ENCODE measurements at places on chromosomes 7 and 10.

DNA sequence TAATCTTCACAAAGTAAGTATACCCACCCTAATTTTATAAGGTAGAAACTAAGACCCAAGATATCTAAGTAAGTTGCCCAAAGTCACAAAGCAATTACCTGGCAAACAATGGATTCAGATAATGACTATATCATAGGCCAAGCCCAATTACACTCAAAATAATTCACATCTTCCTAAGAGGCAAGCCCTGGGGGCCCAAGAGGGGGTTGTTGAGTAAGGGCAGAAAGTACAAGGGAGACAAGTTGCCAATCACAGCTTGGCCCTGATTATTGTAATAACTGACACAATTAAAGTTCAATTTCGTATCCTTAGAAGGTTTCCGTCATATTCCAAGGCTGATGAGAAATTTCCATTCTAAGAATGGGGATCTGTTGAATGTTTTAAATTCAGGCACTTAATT is 91.4 kb downstream of the NPSR1 start:
- H3K27ac ChIP-seq, result no peak overlapping the region
- no peak for DNase-seq
- no peaks in the 10 kb centered on the region for H3K36me3 ChIP-seq
- no peaks in the 10 kb centered on the region for H3K27me3 ChIP-seq

- no peaks in the 10 kb centered on the region for H3K36me3 ChIP-seq
- H3K27me3 ChIP-seq, result peaks cover 12% of the 10 kb centered on the region
Measured at GRCh38 chr7:25978466-25978865, 173.5 kb upstream of the NFE2L3 start.

GRCh38 chr10:84551437-84552120 is 223.2 kb downstream of the CCSER2 start:
- DNase-seq, result no peak
- H3K27me3 ChIP-seq, result peaks cover 8% of the 10 kb centered on the region
- H3K36me3 ChIP-seq, result no peaks in the 10 kb centered on the region
- H3K4me3 ChIP-seq, result no peak overlapping the region

DNA sequence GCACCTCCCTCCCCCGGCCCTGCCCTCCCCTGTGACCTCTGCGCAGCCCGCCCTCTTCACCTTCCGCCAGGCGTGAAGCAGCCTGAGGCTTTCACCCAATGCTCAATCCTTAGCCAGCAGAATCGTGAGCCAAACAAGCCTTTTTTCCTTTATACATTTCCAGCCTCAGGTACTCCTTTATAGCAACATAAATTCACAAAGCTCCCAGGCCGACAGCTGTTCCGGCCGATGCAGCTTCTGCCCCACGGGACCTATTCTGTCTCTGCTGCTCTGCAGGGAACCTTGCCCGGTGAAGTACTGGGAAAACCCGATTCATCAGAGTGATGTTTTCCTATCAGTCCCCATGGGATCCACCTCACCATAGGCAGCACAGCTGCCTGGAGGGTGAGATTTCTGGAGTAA is 87.4 kb downstream of the CHST15 start:
- no peaks in the 10 kb centered on the region for H3K4me1 ChIP-seq
- no peaks in the 10 kb centered on the region for H3K27me3 ChIP-seq
- H3K27ac ChIP-seq, result no peak overlapping the region
- DNase-seq, result no peak

- DNase-seq, result no peak
- H3K4me3 ChIP-seq, result no peak overlapping the region
- H3K36me3 ChIP-seq, result no peaks in the 10 kb centered on the region
- peaks cover 9% of the 10 kb centered on the region for H3K27me3 ChIP-seq
- no peak overlapping the region for H3K27ac ChIP-seq
Measured at GRCh38 chr10:11381023-11381422, 230.4 kb downstream of the USP6NL start.

GRCh38 chr7:17289074-17289645 is 9.3 kb upstream of the AHR start:
- H3K27ac ChIP-seq, result no peak overlapping the region
- H3K4me1 ChIP-seq, result no peaks in the 10 kb centered on the region
- H3K27me3 ChIP-seq, result peaks cover 11% of the 10 kb centered on the region
- no peak overlapping the region for H3K4me3 ChIP-seq
- DNase-seq, result no peak
- no peaks in the 10 kb centered on the region for H3K36me3 ChIP-seq

DNA sequence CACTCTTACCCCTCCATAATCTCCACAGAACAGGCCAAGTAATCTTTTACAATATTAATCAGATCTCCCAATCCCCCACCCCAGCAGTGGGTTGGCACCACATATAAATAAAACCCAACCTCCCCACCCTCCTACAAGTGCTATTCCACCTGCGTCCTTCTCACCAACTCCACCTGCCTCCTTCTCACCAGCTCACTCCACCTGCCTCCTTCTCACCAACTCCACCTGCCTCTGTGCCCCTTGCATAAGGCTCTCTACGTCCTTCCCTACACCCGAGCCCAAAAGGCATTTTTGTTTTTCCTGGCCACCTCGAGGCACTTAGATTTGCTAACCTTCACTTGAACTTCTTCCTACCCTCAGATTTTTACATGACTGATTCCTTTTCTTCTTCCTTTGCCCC is 89.7 kb downstream of the ATE1 start:
- no peak for DNase-seq
- H3K4me3 ChIP-seq, result no peak overlapping the region
- H3K4me1 ChIP-seq, result peaks cover 5% of the 10 kb centered on the region
- no peak overlapping the region for H3K27ac ChIP-seq
- H3K36me3 ChIP-seq, result peaks cover 9% of the 10 kb centered on the region
- H3K27me3 ChIP-seq, result no peaks in the 10 kb centered on the region

DNA sequence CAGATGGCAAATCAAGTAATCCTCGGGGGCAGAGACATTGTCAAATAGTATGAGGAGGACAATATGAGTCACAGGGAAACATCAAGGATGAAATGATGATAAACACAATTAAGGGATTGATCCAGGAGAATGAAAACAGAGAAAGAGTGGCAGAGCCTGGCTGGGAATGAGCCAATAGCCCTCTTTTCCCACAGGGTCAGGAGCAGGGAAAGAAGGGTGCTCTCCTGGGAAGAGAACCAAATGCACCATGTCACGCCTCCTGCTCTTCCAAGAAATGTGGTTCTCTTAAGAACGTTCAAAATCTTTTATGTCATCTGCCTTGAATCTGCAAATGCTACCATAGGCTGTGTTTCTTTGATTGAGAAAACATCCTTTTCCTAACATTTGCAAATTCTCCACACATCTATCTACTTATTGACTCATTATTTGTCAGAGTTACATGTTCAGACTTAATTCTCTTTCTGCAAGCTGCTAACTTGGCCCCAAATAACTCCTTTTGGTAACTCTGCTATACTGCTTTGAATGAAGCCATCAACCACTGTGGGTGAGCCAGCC is 50.6 kb downstream of the HIPK2 start:
- H3K36me3 ChIP-seq, result peaks cover 13% of the 10 kb centered on the region
- no peaks in the 10 kb centered on the region for H3K27me3 ChIP-seq

DNA sequence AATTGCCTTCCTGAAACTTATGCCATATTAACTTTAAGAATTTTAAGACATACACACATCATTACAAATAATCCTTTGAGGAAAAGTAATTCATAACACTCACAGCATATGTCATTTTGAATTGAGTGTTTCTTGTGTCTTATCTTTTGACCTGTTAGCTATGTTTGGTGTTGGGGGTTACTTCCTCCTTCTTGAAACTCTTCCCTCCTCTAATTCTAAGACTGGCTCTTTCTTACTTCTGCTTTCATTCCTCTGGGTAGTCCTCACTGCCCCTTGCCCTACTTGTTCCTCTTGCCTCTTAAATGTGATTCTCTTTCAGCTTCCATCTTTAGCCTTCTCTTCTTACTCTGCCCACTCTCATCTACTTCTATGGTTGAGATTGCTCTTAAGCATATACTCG is 28.3 kb upstream of the PIP4K2A start:
- no peak overlapping the region for H3K4me3 ChIP-seq
- peaks cover 6% of the 10 kb centered on the region for H3K27me3 ChIP-seq
- no peaks in the 10 kb centered on the region for H3K36me3 ChIP-seq
- H3K4me1 ChIP-seq, result no peaks in the 10 kb centered on the region
- H3K27ac ChIP-seq, result no peak overlapping the region

DNA sequence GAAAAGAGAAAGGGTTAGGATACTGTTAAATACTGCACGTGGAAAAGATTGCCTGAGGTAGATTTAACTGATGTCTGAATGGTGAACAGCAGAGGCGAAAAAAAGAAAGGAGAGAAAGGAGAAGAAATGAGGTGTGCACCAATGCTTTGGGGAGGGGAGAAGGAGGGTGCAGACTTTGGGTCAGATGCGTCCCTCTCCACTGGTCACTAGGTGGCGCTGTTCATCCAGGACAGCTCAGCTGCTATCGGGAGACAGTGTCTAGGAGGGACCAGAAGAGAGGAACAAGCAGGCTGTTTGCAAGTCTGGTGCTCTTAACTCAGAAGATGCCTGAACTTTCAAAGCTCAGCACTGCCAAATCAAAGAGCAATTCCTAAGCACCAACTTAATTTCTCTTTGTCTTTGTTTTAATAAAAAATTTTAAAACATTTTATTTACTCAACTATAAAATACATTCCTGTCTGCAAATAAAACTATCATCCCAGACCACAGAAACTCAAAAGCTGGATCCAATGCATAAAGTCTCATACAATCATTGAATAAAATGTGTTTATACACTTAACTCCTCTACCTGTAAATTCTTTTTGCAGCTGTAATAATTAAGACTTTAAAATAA is 83.9 kb upstream of the PDLIM1 start:
- peaks cover 54% of the 10 kb centered on the region for H3K27me3 ChIP-seq
- no peak overlapping the region for H3K4me3 ChIP-seq
- no peaks in the 10 kb centered on the region for H3K36me3 ChIP-seq
- peak; percentile 65 for DNase-seq
- H3K4me1 ChIP-seq, result peaks cover 2% of the 10 kb centered on the region

DNA sequence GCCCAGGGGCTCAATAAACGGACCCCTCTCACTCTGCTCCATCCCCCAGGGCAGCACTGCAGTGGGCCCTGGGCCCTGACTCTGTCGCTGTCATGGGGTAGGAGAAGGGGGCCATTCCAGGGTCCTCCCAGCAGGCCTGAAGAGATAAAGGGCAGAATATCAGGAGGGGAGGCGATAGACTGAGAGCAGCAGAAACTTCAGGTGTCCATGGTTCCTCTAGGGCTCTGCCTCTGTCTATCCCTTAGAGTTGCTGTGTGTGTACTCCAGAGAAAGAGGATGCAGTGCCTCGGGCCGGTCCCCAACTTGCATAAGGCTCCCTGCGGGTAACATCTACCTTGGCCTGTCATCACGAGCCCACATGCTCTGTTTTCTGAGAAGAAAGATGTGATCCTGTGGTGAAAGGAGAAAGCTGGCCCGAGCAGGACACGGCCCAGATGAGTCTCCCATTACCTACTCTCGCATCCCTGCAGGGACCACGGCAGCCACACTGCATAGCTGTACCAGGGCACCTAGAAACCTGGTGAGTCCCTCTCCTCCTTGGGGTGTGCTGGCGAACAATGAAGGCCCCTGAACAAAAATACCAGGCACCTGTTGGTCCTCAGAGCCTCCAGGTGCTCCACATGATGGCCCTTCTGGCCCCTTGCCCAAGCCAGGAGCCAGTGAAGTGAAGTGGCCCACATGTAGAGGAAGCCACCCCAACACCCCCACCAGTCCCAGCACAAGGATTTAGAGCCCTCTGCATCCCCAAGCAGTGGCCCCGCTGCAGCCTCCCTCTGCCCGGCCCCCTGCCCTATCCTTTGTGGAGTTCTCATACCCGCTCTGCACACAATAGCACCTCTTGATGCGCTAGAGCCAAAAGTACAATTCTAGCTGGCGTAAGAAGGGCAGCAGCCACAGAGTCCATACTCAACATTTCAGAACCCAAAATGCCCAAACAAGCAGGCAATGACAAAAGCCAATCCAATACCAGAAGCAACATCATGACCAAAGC is 106.8 kb downstream of the ARHGAP22 start:
- H3K36me3 ChIP-seq, result no peaks in the 10 kb centered on the region
- H3K27ac ChIP-seq, result no peak overlapping the region
- no peak for DNase-seq
- peaks cover 11% of the 10 kb centered on the region for H3K4me1 ChIP-seq

DNA sequence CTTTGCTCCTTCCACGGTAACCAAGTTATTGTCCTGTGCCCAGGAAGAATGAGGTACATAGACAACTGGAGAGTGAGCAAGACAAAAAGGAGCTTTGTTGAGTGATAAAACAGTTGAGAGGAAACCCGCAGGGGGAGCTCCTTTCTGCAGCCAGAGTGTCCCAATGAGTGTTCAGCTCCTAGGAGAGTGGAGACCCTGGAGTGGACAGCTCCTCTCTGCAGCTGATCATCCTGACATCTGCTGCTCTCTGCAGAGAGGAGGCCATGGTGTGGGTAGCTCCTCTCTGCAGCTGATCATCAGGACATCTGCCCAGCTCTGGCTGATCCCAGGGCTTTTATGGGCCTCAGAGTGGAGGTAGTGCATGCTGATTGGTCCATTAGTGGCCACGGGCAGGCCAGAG is 53.4 kb upstream of the PCDH15 start:
- H3K36me3 ChIP-seq, result no peaks in the 10 kb centered on the region
- H3K27me3 ChIP-seq, result no peaks in the 10 kb centered on the region
- DNase-seq, result no peak
- H3K27ac ChIP-seq, result no peak overlapping the region

DNA sequence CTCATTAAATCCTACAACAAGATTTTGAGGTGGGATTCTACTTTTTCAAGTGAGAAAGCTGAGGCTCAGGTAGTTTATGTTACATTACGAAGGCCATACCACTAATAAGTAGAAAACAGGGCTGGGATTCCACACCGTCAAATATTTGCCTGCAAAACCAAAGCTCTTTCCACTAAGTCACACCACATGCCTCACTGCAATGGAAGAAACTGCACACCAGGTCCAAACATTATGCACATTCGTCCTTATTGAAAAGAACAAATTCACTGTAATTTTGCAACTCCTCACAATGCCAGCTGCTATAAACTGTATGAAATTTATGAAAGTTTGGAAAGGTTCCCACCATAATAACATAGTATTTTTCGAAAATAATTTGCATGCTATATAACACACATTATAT is 66.5 kb downstream of the DGKB start:
- no peaks in the 10 kb centered on the region for H3K27me3 ChIP-seq
- DNase-seq, result no peak
- H3K27ac ChIP-seq, result no peak overlapping the region
- H3K4me3 ChIP-seq, result no peak overlapping the region

DNA sequence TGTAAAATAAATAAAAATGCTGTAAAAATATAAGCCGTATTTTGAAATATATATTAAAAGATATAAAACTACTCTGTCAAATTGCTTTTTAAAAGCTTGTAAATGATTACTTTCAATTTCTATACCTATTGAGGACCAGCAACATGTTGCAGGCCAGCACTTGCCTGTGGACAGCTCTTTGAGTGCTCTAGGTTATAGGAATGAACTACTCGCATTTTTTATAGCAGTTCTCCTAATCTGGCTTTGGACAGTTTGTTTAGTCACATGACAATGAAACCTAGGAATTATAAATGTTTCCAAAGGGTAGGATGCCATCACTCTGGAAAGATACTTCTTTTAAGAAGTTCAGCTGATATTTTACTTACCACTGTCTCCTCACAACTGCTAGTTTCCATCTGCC is 117.7 kb upstream of the PTPRZ1 start:
- H3K27ac ChIP-seq, result no peak overlapping the region
- no peaks in the 10 kb centered on the region for H3K4me1 ChIP-seq
- no peaks in the 10 kb centered on the region for H3K36me3 ChIP-seq
- DNase-seq, result no peak
- no peaks in the 10 kb centered on the region for H3K27me3 ChIP-seq

All from T-helper 2 cell treated with Interferon-gamma antibody and Interleukin-4, amounts not matched to agents 5 μg/mL and 100 μg/mL, for 36 hours (primary cell).